Urinary bladder (tissue), 4 donors: ENCODE measurements at places on chromosomes 7 and 10.

DNA sequence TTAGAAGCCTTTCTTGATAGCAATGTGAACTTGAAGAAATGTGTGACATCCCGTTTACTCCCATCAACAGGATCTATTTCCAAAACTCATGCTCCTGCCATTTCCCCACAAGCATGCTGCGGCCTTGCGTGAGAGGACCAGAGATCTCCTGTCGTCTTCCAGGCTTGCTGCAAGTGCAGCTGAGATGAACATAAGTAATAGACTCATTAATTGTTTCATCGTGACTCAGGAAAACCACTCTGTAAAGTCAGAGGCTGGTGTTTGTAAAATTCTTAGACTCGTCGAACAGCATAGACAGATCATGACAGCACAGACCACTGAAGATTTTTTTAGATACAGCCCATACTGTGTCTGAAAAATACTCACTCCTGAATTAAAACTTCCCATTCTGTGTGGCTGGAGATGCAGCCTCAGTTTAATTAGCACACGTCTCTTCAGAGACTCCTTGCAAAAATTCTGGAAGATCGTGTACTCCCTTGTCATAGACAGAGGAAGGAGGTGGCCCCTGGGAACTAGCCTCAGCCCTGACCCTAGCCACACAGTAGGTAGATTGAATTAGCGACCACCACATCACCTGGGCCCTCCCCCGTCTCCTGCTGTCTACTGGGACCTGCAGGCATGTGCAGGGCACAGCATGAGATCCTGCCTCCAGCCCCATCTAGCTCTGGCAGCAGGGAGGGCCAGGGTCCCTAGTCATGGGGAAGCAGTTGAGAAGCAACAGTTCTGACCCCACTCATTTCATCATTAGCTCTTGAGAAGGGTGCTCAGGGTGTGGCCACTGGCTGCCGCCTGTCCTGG is 226.0 kb downstream of the CELF2 start:
- DNase-seq = no peak

GRCh38 chr7:131720703-131721102 is 164.3 kb upstream of the PODXL start:
- DNase-seq = no peak

DNA sequence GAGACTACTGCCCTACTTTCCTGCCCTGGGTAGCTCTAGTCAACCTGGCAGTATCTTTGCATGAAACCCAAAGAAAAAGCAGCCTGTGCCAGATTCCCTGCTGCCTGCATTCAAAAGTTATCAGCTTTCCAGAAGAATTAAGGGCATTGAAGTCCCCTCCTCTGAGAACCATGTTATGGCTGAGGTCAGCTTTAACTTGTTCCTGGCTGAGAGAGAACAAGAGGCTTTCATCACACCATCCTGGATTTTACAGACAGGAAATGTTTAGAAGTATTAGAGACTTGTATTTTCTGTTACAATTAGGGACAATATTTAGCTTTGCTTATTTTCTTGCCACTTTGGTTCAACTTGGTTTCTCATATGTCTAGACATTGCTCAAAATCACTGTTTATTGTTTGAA is 238.8 kb downstream of the ARL4A start:
- DNase-seq = no peak

DNA sequence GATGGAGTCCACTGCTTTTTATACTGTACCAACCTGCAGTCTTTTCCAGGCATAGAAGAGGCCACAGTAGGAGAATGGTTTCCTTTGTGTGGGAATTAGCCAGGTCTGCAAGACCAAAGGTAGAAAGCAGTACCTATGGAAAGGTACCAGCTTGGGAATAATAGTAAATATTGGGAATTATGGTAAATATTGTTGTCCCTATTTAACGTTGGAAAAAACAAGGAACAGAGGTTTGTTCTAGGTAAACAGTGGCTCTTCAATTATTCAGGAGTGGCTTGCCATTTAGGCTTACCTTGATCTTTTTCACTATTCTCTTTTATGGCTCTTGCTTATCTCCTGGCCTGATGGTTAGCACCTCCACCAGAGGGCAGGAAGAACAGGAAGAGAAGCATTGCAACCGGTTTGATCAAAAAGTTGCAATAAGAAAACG is 43.9 kb upstream of the GSAP start:
- DNase-seq = no peak

DNA sequence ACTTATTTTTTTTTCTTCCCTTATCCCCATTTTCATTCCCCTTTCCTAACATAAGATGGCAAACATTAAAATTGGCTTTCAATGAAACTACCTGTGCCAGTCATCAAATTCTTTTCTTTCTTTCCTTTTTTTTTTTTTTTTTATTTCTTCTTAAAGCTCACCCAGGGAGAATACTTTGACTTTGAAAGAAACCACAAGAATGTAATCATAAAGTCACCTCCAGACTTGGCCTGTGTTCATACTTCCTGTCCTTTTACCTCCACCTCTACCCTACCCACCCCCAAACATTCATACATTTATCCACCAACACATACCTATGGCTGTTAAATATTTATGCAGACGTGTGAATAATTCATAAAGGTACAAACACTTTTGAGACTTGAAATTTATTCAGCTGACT is 254.6 kb downstream of the SLC25A13 start:
- no peak for DNase-seq
